ENCODE measurements at places on chromosomes 16 and 17. TPM values are rescaled to one million over a fixed set of nuclear protein-coding genes. Genes with fewer than 3 reads are reported as not detected.

Gene SLC5A10
- not detected for total RNA-seq

Gene PYDC1
- not detected for total RNA-seq

Gene KRT32
- total RNA-seq, result not detected

Gene TEKT1
- total RNA-seq, result not detected

Gene SNAI3
- total RNA-seq, result 0.09 TPM

Gene PRPSAP2
- 51.9 TPM for total RNA-seq

Gene LDHD
- 1.7 TPM for total RNA-seq

Gene NAGS
- 6.8 TPM for total RNA-seq

Gene CDK5R1
- total RNA-seq, result 1.4 TPM

Gene HOXB6
- 11.9 TPM for total RNA-seq

Gene RMI2
- total RNA-seq, result 5.1 TPM

Gene VPS35L
- total RNA-seq, result 36.4 TPM

Gene ALOXE3
- 0.05 TPM for total RNA-seq

Gene KRT17
- 2.0 TPM for total RNA-seq

Gene RNF222
- total RNA-seq, result not detected

Gene TRIM37
- 57.9 TPM for total RNA-seq

Gene CD79B
- total RNA-seq, result 2.1 TPM

Gene VKORC1
- total RNA-seq, result 109 TPM

Gene CD300LB
- total RNA-seq, result not detected

Gene NXPH3
- 4.0 TPM for total RNA-seq
